CD4-positive, alpha-beta T cell (primary cell): ENCODE measurements at places on chromosomes 16 and 17.

- H3K4me3 ChIP-seq = no peak overlapping the region
- no peak overlapping the region for H3K27ac ChIP-seq
- H3K4me1 ChIP-seq = peaks cover 19% of the 10 kb centered on the region
- H3K36me3 ChIP-seq = no peaks in the 10 kb centered on the region
- peaks cover 12% of the 10 kb centered on the region for H3K27me3 ChIP-seq
Measured at GRCh38 chr16:89257757-89258465, 40.4 kb downstream of the ZNF778 start.

GRCh38 chr17:80785477-80786178, 206.0 kb upstream of the CHMP6 start:
- no peaks in the 10 kb centered on the region for H3K36me3 ChIP-seq
- peak; percentile 44 for DNase-seq
- H3K27ac ChIP-seq = peak overlapping the region; percentile 52
- no peaks in the 10 kb centered on the region for H3K27me3 ChIP-seq
- peaks cover 84% of the 10 kb centered on the region for H3K4me1 ChIP-seq

DNA sequence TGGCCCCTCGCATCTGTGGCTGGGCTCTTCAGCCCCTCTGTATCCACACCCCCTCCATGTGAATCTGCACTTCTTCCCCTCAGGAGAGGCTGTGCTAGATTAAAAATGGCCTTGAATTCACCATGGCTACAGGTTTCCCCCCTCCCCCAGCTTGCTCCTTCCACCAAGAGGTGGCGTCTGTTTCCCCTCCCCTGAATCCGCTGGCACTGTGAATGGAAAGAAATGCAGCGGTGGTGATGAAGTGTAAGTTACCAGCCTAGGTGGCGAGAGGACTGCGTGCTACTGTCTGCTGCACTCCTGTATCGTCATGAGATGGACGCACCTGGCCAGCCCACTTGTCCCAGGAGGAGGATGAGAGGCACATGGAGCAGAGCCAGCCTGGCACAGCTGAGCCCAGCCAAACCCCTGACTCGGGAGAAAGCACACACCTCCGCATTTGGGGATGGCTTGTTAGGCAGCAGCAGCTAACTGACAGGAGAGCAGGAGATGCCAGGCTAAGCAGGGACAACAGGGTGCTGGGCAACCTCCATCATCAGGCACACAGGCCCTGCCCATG, 26.2 kb downstream of the TNFRSF13B start:
- peaks cover 3% of the 10 kb centered on the region for H3K27me3 ChIP-seq
- H3K4me1 ChIP-seq = no peaks in the 10 kb centered on the region
- H3K4me3 ChIP-seq = no peak overlapping the region
- no peak for DNase-seq
- H3K27ac ChIP-seq = no peak overlapping the region

DNA sequence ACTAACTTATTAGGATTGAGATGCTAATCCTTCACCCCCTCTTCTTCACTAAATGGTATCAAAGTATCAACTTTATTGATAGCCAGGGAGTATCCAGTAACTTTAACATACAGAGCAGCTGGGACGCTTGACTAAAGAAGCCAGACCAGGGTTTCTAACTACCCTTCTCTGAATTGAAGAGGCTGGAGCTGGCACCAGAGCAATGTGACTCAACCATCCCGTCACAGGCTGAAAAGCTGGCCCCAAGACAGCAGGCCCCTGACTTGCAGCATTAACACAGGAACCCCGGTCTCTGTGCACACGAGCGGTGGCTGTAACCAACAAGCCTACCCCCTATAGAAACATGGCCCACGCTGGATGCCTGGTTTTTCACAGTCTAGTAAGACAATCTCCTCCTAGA, 59.8 kb downstream of the ANKFN1 start:
- no peak overlapping the region for H3K4me3 ChIP-seq
- H3K36me3 ChIP-seq = no peaks in the 10 kb centered on the region
- H3K27ac ChIP-seq = no peak overlapping the region
- no peaks in the 10 kb centered on the region for H3K4me1 ChIP-seq

DNA sequence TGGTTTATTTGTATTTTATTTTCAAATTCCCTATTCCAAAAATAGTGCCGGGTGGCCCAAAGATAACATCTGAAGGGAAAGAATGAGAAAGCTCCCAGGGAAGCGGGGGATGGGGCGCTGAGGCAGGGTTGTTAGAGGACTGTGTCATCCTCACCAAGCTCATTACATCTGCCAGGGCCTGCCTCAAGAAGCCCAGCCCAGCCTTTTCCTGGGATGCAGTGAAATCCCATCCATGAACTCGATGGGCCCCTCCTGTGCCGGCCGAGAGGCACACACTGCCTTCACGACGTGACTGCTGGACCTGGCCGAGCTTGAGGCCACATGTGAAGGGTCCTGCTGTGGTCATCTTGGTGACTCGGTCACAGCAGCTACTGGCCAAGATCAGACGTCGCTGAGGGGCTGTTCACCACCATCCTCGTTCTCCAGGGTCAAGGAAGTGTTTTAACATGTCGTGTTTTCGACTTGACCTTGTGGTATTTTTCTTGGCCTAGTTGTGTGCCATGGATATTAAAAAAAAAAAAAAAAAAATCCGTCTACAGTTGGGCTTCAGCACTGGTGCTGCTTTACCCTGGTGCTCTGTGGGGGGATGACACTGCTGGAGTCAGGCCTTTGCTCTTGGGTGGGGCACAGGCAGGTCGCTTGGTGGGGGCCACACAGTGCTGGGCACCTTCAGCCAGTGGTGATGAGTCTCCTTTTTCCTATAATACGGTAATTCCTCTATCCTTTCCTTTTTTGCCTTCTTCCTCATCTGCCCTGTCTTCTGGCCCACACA, 4.9 kb downstream of the TIMM22 start:
- H3K36me3 ChIP-seq = peaks cover 67% of the 10 kb centered on the region
- DNase-seq = no peak
- H3K27me3 ChIP-seq = no peaks in the 10 kb centered on the region
- peaks cover 21% of the 10 kb centered on the region for H3K4me1 ChIP-seq

DNA sequence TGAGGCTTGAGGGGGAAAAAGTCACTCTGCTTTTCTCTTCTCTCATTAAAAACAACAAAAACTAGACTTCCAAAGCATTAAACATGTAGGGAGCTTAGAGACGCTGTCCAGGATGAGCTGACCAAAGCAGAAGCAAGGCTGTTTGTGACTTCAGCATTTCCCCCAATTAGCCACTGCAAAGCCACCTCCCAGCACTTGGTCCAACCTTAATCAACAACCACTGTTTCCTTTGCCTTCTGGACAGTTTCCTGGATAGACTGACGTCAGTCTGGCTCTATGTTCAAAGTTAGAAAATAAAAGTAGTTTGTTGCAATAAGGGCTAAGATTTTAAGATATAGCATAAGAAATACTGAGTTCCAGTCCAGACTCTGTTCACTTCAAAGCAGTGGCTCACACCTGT, 3.1 kb downstream of the TMEM231 start:
- peaks cover 23% of the 10 kb centered on the region for H3K4me1 ChIP-seq
- DNase-seq = no peak
- H3K36me3 ChIP-seq = no peaks in the 10 kb centered on the region
- H3K27ac ChIP-seq = no peak overlapping the region
- no peak overlapping the region for H3K4me3 ChIP-seq
- H3K27me3 ChIP-seq = no peaks in the 10 kb centered on the region

DNA sequence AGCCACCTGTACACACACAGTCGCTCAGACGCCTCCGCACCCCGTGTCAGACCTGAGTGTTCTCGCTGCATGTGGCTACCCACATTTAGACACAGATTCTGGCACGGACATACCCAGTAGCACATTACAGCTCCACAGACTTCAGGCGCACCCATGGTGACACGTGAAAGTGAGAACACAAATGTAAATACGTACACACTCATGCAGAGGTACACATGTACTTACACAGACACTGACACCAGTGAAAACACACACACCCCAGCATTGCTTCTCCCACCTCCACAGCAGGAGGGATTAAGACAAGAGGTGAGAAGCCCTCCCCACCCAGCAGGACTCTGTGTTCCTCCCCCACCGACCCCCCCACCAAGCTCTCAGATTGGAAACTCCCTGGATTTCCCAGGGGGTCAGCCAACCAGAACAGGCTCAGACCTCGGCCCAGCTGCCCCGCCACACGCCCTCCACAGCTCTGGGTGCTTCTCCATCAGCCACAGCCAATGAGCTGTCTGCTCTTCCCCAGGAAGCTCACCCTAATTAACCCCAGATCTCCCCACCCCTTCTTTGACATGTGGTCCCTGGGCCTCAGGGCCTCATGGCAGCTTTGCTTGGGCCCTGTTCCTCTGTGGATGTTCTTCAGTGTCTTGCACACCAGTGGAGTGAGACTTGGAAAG, 5.3 kb upstream of the FOXN1 start:
- no peak overlapping the region for H3K4me3 ChIP-seq
- DNase-seq = no peak
- H3K36me3 ChIP-seq = no peaks in the 10 kb centered on the region
- H3K27me3 ChIP-seq = no peaks in the 10 kb centered on the region

DNA sequence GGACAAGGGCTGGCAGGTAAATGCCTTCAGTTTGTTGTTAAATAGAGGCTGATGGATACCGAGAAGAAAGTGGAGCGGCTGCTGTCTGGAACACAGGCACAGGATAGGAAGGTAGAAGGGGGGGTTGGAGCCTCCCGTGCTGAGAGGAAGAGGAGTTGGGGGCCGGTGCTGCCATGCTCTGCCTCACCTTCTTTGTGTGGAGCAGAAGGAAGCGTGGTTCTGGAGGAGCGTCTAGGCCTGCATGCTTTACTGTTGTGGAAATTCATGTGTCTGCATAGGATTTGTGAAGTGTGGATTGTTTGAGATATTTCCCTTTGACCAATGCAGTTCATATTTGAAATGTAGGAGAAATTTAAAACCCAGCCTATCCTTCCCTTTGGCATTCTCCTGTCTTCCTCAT, 52.3 kb downstream of the FOXK2 start:
- no peaks in the 10 kb centered on the region for H3K4me1 ChIP-seq
- DNase-seq = no peak
- peaks cover 81% of the 10 kb centered on the region for H3K36me3 ChIP-seq
- H3K27ac ChIP-seq = no peak overlapping the region
- no peaks in the 10 kb centered on the region for H3K27me3 ChIP-seq

- no peaks in the 10 kb centered on the region for H3K27me3 ChIP-seq
- H3K27ac ChIP-seq = no peak overlapping the region
- H3K4me3 ChIP-seq = no peak overlapping the region
- H3K4me1 ChIP-seq = no peaks in the 10 kb centered on the region
- DNase-seq = no peak
Measured at GRCh38 chr16:55010492-55011160, 80.0 kb downstream of the IRX5 start.

DNA sequence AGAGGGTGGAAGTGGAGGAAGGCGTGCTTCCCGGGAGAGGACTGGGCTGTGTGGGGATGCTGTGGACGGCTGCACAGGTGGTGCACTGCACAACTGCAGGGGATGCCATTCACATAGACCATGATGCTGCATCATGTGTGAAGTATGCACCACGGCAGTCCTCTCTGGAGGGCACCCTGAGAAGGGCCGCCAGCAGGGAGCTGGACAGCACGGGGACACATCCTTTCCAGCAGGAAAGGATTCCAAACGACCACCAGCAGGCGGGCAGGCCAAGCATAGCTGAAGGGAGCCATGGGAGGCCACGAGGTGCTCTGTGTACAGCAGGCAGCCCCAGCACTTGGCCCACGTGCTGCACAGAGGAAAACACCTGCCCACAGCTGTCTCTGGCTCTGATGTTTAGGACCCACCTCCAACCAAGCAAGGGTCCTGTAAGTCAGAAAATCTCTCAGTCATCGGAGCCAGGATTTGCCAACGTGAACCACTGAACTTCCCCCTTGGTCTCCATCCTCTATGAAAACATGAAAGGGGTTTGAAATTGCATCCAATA, 10.1 kb downstream of the ACTG1 start:
- no peaks in the 10 kb centered on the region for H3K36me3 ChIP-seq
- no peaks in the 10 kb centered on the region for H3K4me1 ChIP-seq
- no peak for DNase-seq
- H3K27me3 ChIP-seq = no peaks in the 10 kb centered on the region

DNA sequence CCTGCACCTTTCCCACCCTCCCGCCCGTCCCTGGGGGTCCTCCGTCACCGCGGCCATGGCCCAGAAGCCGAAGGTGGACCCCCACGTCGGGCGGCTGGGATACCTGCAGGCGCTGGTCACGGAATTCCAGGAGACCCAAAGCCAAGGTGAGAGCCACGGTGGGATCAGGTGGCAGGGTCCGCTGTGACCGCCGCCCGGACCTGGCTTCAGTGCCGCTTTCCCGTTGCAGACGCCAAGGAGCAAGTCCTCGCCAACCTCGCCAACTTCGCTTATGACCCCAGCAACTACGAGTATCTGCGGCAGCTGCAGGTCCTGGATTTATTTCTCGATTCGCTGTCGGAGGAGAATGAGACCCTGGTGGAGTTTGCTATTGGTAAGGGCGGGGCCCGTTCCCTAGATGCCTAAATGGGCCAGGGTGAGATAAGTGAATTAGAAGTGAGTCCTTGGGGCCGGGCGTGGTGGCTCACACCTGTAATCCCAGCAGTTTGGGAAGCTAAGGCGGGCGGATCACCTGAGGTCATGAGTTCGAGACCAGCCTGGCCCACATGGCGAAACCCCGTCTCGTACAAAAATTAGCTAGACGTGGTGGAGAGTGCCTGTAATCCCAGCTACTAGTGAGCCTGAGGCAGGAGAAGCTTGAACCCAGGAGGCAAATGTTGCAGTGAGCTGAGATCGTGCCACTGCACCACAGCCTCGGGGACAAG, 617 bp downstream of the ARMC7 start:
- H3K4me1 ChIP-seq = peaks cover 50% of the 10 kb centered on the region
- H3K27me3 ChIP-seq = no peaks in the 10 kb centered on the region
- peak overlapping the region; percentile 89 for H3K4me3 ChIP-seq
- H3K36me3 ChIP-seq = no peaks in the 10 kb centered on the region
- DNase-seq = peak; percentile 49

GRCh38 chr17:39071573-39071972, 79.9 kb downstream of the PLXDC1 start:
- peaks cover 7% of the 10 kb centered on the region for H3K4me1 ChIP-seq
- H3K27me3 ChIP-seq = no peaks in the 10 kb centered on the region
- no peak overlapping the region for H3K27ac ChIP-seq
- H3K36me3 ChIP-seq = peaks cover 3% of the 10 kb centered on the region
- no peak overlapping the region for H3K4me3 ChIP-seq
- DNase-seq = no peak

GRCh38 chr17:27560668-27561067, 70.3 kb upstream of the LGALS9 start:
- H3K4me1 ChIP-seq = no peaks in the 10 kb centered on the region
- H3K27ac ChIP-seq = no peak overlapping the region
- no peaks in the 10 kb centered on the region for H3K27me3 ChIP-seq
- DNase-seq = no peak
- peaks cover 10% of the 10 kb centered on the region for H3K36me3 ChIP-seq
- H3K4me3 ChIP-seq = no peak overlapping the region

GRCh38 chr17:12637745-12638651, 27.7 kb upstream of the MYOCD start:
- no peaks in the 10 kb centered on the region for H3K27me3 ChIP-seq
- H3K4me3 ChIP-seq = no peak overlapping the region

DNA sequence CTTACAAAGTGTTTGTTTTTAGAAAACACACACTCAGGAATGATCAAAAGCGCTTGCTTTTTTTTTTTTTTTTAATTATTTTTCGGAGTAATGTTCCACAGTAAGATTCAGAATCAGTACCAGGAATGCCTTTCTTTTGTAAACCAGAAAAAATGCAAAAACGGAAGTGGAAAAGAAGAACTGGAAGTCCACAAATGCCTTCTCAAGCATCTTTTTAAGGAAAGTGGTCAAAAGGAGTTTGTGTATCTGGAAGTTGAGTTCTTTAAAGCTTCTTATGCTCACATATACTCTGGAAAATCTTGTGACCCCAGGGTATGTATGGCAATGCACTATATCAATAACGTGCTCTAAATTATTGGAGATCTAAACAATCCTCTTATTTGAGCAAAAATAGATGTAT, 126.0 kb downstream of the ABCA8 start:
- H3K4me3 ChIP-seq = no peak overlapping the region
- DNase-seq = no peak
- no peaks in the 10 kb centered on the region for H3K36me3 ChIP-seq
- no peak overlapping the region for H3K27ac ChIP-seq
